ENCODE measurements at places on chromosomes 4 and X. TPM values are rescaled to one million over a fixed set of nuclear protein-coding genes. Genes with fewer than 3 reads are reported as not detected.
A peak's percentile ranks its signal among the peaks of the same experiment; 100 is the strongest.

DNA sequence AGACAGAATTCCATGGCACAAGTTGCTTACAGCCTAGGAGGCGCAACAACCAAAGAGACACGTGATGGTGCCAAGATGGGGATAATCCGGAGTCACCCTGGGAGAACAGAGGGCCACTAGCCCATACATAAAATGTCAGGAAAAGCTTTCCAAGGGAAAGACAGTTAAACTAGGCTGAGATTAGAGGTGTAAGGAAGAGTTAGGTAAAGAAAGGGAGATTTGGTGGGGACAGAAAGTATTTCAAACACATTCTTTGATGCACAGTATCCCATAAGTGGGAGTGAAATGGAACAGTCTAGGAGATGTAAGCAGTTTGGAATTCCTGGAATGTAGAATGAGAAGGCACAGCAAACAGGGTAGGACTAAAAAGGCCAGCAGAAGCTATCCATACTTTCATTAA, 860.9 kb upstream of the LCORL start:
- peak; percentile 84 for DNase-seq

DNA sequence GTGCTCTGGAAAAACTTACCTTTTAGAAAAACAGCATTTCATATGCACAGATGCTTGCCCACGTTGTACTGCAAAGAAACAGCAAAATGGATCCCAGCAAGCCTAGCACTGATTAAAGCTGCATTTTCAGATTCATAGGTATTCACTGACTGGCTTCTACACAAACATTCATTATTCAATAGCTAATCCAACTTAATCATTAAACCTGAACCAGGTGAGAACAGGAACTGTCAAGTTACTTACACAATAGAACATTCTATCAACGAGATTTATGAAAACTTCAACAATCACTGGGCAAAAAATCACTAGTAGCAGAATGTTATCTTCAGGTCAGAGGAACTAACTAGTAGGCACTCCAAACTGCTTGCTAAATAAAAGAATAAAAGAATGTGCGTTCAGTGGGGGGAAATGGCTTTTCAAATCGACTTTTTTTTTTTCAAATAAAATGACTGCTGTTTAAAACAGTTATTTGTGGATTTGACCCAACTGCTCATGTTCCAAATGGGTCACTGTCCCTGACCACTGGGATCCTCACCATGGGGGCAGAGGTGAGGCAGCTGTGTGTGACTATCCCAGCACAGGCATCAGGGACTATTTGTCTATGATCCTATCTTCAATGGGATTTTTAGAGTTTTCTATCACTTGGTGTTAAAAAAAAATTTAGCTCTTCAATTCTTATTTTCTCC, 42.3 kb downstream of the STX18 start:
- DNase-seq = no peak

COL25A1 gene
- total RNA-seq = 0.65 TPM

SLC9B1 gene
- total RNA-seq = 1.1 TPM

LDB2 gene
- 0.75 TPM for total RNA-seq

DCAF4L1 gene
- not detected for total RNA-seq

- no peak for DNase-seq
These were observed 24.7 kb upstream of the FRYL start for GRCh38 chr4:48804584-48805301.

FRG2 gene
- not detected for total RNA-seq

GLUD2 gene
- total RNA-seq = 0.72 TPM

- no peak for DNase-seq
These were observed 105.8 kb downstream of the REPS2 start for GRCh38 chrX:17052210-17052609.

DNA sequence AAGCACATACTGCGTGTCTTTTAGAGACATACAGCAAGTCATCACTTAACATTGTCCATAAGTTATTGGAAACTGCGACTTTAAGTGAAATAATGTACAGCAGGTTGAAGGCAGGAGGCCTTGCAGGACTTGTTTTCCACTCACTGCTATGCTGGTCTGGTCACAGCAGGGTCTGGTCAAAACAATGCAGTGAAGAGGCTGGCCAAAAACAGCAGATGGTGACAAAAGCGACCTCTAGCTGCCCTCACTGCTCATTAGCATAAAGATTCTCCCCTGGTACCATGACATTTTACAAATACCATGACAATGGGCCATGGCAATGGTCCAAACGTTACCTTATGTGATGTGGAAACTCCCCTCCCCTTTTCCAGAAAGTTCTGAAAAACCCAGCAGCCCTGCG, 1283.6 kb downstream of the FSTL5 start:
- DNase-seq = no peak

CT45A10 gene
- total RNA-seq = not detected

DNA sequence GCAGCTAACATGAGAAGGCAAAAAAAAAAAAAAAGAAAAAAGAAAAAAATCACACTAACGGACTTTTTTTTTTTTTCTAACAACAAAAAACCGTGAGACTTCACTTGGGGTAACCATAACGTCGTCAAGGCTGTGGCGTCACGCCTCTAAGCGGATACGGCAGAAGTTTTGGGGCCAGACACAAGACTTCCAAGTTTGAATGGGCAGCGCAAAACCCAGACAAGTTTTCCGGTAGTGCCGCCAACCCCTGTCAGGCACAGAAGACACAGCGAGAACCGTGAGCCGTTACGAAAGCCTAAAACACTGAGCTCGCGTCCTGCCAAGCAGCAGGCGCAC, 556 bp upstream of the SMARCA5 start:
- no peak for DNase-seq

- no peak for DNase-seq
These were observed 89.7 kb upstream of the NDP start for GRCh38 chrX:44062840-44063239.

- no peak for DNase-seq
These were observed 210.0 kb upstream of the STK26 start for GRCh38 chrX:131812847-131813825.

GRCh38 chr4:6594826-6595355, 19.9 kb downstream of the MAN2B2 start:
- DNase-seq = no peak

GRCh38 chrX:148135738-148136137, 154.6 kb downstream of the FMR1NB start:
- no peak for DNase-seq

DNA sequence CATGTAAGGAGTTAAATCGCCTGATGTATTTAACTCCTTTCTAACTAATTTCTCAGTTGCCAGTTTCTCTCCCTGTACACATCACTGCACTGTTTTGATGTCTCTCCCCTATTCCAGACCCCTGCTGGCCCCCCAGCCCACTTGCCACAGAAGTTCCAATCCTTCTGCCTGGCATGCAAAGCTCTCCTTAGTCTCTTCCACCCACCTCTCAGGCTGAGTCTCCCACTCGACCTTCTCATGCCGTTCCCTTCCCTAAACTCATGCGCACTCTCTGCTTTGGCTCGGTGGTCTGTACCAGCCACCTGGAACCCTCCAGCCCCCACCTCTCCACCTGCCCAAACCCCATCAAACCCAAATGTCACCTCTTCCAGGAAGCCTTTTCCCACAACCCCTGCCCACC, 56.9 kb downstream of the APLN start:
- no peak for DNase-seq

DNA sequence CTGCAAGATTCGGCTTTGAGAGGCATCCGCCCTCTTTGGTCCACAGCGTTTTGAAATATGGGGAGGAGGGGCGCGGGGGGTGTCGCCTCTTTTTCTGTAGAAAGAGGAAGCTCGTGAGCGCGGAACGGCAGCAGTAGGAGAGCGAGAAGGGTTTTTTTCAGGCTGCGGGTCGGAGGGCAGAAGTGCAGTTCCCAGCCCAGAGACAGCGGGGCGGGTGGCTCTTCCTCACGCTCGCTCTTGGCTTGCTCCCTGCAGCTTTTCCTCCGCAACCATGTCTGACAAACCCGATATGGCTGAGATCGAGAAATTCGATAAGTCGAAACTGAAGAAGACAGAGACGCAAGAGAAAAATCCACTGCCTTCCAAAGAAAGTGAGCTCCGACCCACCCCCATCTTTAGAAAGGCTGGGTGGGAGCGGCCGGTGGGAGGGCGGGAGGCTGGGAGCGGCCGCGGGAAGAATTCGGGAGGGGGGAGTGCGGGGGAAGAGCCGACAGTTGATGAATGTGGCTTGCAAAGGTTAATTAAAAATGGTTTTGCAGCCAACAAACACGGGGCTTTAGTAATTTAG, 1.2 kb downstream of the TMSB4X start:
- DNase-seq = no peak

DNA sequence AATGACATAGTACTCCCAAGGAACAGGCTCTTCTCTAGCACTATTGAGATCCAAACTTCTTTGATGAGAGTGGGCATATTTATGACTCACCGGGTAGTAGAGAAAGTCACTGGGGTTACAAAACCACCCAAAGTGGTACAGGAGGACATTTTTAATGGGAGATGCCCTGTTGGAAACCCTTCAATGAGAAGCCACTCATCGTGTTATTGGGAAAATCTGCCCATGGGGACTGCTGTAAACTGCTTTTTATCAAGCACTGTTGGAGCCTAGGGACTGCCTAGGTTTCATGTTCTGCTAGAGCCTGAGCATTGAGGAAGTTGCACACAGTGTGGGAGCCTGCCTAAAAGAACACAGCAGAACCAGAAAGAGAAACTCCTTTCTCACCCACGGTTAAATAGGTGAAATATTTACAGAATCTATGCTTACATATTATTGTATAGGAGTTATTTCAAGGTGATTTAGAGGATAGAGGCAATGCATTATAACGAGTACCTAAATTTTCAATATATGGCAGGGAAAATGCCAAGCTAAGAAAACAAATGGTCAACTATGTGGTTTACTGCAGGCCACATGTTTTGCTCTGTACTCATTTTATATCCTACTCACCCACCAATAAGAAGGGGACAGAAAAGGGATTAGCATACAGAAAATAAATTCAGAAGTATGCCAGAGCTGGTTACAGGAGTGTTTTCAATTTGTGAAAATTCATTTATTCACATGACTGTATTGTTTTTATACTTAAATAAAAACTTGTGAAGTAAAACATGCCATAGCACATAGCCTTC, 559.1 kb downstream of the FSTL5 start:
- no peak for DNase-seq

DNA sequence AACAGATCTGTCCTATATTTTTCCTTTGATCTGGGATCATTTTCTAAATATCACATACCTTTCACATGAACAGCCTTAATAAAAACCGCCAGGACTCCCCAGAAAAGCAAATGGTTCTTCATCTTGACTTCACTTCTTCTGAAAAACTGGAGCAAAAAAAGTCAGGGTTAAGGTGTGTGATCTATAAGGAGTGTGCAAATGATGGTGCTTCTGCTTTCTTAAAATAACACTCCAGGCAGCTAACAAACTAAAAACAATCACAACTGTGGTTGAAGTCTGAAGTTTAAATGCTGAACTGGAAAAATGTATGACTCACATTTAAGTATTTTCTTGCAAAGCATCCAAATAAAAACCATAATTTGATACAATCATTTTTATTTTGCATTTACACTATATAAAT, at the start of gene JCHAIN:
Gene JCHAIN, minus strand, starts transcription at position 140 of the 400 bp plus-strand sequence. Its CDS starts 18 bp downstream, at position 122.
- DNase-seq = no peak

DNA sequence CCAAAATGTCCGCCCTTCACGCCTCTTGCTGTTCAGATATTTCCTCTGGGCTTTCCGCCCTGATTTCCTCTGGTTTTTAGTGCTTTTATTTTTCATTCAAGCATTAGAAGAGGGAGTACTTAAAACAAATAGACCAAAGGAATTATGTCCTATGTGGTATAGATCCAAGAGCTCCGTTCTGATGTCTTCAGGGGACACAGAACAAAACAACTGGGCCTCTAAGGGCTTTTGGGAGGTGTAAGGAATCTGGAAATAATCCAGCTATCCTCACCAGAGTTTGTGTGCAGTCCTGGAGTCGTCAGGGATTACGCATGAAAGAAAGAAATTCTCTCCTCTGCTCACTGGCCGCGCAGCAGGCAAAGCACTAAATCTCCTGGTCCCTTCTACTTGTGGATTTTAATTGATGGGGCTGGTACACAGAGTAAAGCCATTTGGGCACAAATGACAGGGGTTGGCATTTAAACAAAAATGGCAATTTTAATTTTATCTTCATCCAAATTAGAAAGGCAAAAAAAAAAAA, 999.2 kb downstream of the ADGRL3 start:
- DNase-seq = no peak

DNA sequence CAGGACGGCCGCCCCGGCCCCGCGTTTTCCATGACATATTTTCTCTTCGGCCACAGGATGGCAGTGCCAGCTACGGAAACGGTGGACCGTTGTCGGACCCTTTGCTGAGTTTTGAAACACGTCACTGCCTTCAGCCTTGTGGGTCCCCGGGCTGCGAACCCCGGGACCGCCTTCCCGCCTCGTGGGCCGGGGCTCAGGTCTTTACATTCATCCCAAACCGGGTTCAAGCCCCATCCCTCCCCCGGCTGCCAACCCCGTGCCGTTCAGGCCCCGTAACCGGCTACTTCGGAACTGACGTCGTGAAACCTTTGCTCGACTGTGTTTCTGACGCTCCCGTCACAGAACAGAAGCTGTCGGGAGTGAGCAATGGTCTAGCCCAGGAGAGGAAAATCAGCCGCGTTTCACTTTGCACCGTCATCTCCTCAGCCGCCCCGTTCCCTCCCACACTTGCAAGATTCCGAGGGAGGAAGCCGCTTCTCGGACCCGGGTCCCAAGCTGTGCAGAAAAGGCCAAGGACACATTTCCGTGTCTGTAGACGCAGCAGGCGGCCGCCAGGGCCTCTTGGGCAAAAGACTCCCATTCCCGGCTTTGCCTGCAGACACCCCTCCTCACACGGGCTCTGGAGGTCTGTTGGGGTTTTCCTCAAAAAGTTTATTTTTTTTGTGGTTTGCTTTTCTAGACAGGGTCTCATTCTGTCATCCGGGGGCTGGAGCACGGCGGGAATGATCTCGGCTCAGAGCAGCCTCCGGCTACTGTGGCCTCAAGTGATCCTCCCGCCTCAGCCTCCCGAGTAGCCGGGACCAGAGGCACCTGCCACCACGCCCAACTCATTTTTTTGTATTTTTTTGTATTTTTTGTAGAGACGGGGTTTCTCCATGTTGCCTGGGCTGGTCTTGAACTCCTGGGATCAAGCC, 41.4 kb upstream of the PPP2R3B start:
- no peak for DNase-seq

DNA sequence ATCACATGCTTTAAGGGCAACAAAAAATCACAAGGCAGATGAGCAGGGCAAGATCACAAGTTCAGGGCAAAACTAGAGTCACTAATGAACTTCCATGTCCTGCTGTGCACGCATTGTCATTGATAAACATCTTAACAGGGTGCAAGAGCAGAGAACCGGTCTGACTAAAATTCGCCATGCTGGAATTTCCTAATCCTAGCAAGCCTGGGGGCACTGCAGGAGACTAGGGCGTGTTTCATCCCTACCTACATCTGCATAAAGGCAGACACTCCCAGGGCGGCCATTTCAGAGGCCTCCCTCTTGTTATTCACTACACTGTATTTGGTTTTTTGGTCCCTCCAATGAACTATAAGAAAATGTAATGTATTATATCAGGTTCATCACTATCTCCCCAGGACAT, 203.6 kb downstream of the ARHGEF9 start:
- no peak for DNase-seq

- no peak for DNase-seq
These were observed 787 bp upstream of the SRPX2 start for GRCh38 chrX:100643212-100643611.

- no peak for DNase-seq
These were observed 25.5 kb upstream of the USO1 start for GRCh38 chr4:75698963-75699228.

HSD17B13 gene
- total RNA-seq = not detected

MXD4 gene
- total RNA-seq = 14.0 TPM

GRCh38 chr4:2462992-2463762, 5.7 kb upstream of the RNF4 start:
- no peak for DNase-seq

RTL3 gene
- 0.06 TPM for total RNA-seq

GRCh38 chr4:150436598-150437370, 145.2 kb upstream of the MAB21L2 start:
- DNase-seq = no peak

- no peak for DNase-seq
These were observed 30.8 kb downstream of the GAB3 start for GRCh38 chrX:154720067-154720466.

Measured in epithelial cell of proximal tubule (primary cell).